Activated T-helper 1 cell treated with anti-CD3 and anti-CD28 coated beads, Interleukin-12 subunit alpha, Interleukin-12 subunit beta, Interleukin-2, Interleukin-4 antibody, amounts not matched to agents 30 ng/mL and 10 ng/mL and 1 ng/mL, durations not matched to agents 14 hours and 24 hours and 36 hours (primary cell): ENCODE measurements at places on chromosomes 4 and X. TPM values are rescaled to one million over a fixed set of nuclear protein-coding genes. Genes with fewer than 3 reads are reported as not detected.

GRCh38 chr4:52714597-52715254, 36.5 kb downstream of the ERVMER34-1 start:
- no peak for DNase-seq

- no peak for DNase-seq
Measured at GRCh38 chr4:174373821-174374220, 90.1 kb downstream of the CEP44 start.

GRCh38 chrX:802846-803245, 172.3 kb downstream of the SHOX start:
- DNase-seq = no peak

DNA sequence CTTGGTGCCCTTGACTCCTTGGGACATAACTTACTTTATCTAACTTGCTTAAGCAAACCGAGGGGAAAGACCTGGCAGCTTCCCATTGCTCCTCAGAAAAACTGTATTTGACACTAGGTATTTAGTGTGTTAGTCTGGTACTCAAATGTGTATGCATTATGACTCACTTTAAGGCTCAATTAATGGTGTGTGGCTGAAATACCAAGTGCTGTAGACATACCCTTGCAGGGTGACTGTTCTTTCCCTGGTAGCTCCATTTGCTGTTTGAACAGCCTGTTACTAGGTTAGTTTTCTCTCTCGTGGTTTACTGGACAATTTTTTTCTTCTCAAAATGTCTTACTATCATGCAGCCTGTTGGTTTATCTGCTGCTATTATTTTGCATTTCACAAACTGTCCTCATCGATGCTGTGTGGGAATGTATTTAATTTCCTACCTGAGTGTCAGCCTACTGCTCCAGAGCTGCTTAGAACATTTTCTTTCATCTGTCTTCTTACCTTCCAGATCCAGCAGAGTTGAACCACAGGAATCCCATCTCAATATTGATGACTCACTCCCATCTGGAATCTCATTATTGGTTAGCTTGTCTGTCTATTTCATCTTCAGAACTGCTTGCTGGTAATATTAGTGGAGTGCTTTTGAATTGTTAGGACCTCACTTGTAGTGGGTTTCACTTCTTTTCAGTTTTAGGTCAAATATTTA, 158.0 kb upstream of the FAT1 start:
- no peak for DNase-seq

GRCh38 chr4:184358521-184359232, 115.7 kb downstream of the IRF2 start:
- DNase-seq = no peak

GRCh38 chr4:82901183-82901718, 716 bp downstream of the THAP9 start:
- DNase-seq = no peak

DNA sequence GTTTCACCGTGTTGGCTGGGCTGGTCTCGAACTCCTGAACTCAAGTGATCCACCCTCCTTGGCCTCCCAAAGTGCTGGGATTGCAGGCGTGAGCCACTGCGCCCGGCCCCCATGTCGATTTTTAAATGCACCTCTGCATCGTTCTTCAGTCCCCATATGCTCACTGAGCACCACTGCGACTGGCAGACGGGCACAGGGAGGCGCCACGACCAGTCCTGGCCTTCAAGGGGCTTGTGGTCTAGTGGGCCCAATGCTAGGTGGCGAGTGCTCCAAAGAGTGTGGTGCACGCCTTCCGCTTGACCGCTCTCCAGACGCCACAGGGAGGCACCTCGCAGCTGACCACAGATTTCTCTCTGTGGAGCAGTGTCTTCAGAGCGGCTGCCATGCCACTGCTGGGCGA, 11.7 kb upstream of the MSANTD1 start:
- DNase-seq = no peak

GRCh38 chr4:7978489-7978888, 38.8 kb upstream of the AFAP1 start:
- DNase-seq = no peak

DNA sequence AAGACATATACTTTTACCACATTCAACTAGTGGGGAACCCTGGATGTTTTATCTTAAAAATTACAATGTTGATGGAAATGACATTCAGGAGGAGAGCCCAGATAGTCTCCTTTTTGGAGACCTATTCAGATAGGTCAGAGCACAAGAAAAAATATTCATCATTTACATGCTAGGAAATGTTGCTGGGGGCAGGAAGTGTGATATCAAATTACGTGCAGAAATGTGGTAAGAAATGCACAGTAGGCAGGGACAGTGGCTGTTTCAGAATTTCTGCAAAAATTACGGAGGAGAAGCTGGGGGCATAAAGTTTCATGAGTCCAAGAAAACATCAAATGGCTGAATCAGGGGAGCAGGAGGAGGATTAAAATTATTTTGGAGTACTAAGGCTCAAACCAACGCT, 8.2 kb downstream of the PARM1 start:
- DNase-seq = no peak

DNA sequence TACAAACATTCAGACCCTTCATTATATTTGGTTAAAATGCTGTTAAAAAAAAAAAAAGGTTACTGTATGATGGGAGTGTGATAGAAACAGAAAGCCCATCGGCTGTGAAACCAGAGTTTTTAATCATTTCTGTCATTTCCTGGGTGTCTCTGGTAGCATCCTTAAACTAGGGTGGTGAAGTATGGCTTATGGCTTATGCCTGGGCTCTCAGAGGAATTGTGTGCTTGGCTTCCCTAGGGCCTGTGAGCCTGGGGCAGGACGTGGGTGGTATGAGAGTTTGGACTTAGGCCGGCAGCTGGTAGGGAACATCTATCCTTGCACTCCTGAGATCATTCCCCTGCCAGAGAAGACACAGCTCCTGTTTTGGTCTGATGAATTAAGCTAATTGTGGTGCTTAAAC, 52.2 kb downstream of the DCUN1D4 start:
- no peak for DNase-seq

- no peak for DNase-seq
Measured at GRCh38 chrX:118756101-118756500, 28.7 kb downstream of the IL13RA1 start.

DNA sequence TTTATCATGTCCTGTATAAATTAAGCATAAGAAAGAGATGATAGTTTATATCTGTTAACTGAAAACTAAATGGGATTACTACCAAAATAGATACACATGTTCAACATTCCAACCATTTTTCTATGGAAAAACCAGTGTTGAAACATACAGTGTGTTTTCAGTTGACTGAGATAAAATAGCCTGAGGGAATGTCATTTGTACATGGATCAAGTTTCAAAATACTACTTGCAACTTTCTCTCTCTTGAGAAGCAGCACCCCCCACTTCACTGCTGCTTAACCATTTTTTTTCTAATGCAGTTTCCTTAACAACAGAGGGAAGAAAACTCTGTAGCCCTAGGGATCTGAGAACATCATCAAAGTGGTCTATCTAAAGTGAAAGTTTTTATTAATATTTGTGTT, 70.8 kb downstream of the NPNT start:
- DNase-seq = no peak

GRCh38 chrX:40784516-40785151, 49.3 kb upstream of the MED14 start:
- no peak for DNase-seq

- DNase-seq = no peak
Measured at GRCh38 chrX:54007682-54008081, 36.6 kb downstream of the PHF8 start.

DNA sequence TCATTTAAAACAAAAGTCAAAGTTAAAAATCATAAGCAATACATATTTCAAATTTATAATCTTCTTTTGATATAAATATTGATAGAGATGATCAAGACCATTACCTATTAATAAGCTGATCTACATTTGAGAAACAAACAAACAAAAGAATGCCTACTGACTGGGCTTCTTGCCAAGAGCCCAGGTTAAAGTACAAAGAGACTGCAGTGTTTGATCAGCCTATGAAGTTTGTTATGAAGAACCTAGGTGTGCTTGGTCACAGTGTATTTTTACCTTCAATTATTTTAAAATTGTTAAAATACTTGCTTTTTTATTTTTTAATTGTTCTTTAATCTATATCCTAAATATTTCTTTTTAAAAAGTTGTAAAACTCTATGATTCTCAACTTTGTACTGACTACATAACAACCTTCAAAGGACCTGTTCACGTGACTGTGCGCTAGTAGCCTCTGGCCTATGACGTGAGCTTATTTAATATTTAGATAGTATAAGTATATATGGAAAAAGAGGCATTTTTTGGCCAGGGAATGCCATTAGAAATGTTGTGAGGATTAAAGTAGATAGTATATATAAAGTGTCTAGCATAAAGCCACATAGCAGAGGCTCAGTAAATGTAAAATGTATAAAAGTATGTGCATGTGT, 11.4 kb upstream of the SLC39A8 start:
- no peak for DNase-seq

GRCh38 chr4:81723927-81724587, 252.3 kb upstream of the RASGEF1B start:
- no peak for DNase-seq

GRCh38 chr4:88955580-88956380, 101.2 kb downstream of the FAM13A start:
- no peak for DNase-seq

GRCh38 chr4:8722556-8722955, 130.0 kb downstream of the CPZ start:
- no peak for DNase-seq

GRCh38 chr4:72394012-72394663, 174.9 kb downstream of the ADAMTS3 start:
- no peak for DNase-seq

DNA sequence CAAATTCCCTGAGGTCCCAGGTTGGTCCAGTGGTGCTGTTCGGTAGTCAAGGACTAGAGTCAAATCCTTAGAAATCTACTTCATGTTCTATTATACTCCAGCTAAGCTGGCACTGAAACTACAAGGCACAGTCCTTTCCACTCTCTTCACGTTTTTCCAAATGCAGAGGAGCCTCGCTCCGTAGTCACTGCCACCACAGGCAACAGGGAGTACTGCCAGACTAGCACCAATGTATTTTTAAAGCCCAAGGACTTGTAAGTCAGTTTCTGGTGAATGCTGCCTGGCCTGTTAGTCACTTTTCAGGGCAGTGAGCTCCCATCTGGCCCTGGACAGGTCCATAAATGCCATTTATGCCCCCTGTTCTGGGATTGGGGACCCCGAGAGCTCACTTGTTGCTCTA, 323.5 kb downstream of the FAM47A start:
- no peak for DNase-seq

- DNase-seq = no peak
Measured at GRCh38 chr4:39873823-39874222, 103.9 kb downstream of the PDS5A start.

DNA sequence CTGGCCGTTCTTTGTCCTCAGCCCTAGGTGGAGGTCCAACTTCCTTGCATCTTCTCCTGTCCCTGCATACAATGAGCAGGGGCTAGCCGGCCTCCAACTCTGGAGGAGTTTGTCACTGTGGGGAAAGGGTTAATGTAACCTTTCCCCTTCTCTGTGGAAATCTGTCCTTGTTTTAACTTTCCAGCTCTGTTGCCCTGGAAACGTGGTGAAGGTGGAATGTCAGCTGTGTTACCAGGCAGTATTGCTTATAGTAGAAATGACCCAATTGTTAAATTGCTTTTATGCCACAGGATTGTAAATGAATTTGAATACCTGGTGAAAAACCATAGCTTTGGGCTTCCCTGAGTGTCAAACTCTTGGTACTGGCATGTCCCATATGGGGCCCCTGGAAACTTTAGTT, 131.6 kb upstream of the SCML1 start:
- DNase-seq = no peak

DNA sequence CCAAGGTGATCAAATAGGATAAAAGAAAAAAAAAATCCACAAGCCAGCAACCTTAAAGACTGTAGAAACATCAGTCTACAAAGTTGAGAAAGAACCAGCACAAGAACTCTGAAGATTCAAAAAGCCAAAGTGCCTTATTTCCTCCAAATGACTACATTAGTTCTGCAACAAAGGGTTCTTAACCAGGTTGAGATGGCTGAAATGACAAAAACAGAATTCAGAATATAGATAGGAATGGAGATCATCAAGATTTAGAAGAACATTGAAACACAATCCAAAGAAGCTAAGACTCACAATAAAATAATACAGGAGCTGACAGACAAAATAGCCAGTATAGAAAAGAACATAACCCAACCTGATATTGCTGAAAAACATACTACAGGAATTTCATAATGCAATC, 156.5 kb upstream of the ZCCHC13 start:
- no peak for DNase-seq

- DNase-seq = no peak
Measured at GRCh38 chr4:25100021-25100555, 60.2 kb downstream of the SEPSECS start.

DNA sequence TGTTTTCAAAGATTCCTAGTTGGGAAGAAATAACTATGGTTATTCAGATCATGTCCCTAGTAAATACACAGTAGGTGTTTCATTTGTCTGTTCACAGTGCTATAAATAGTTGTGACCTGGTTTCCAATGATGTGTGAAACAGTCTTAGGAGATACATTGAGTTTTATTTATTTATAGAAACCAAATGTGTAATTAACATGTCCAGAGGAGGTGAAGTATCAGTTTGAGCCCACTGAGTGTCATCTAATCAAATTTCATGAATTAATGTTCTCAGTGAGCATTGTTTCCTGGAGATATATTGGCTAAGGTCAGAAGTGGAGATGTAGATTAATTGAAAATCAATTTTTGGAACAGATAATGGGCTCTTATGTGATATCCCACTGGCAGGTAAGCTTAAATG, 996.3 kb downstream of the FSTL5 start:
- DNase-seq = no peak

GRCh38 chr4:125582302-125582701, 267.5 kb downstream of the FAT4 start:
- no peak for DNase-seq

DNA sequence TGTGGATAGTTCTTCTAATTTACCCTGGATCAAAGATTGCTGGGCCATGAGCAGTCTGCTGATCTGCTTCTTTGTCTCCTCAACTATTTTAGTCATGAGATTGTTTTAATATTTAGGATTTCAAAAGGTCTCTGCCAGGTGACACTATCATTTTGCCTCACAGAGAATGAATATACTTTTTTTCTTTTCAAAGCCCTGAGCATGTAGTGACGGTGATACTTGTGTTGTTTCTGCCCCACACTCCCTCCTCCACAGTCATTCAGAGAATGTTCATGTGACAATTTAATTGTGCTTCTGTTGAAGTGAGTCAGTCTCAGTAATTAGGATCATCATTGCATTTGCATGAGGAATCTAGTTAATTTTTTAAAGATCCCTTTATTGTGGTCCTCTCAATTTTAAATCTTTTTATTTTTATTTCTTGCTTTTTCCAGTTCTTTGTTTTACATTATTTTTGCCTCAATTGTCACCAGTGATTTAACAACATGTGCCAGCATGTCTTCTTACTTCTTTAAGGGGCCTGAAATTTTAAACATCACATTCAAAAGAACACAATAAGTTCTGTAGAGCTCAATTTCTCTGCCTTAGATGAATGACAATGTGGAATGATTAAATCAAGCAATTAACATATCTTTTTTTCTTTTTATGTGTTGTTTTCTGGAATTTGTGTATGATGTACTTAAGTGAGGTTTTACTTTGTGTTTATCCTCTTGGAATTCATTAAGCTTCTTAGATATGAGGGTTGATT, 12.3 kb downstream of the MMRN1 start:
- no peak for DNase-seq

ARHGAP6 gene
- not detected in 2 replicates for total RNA-seq

GUCY1B1 gene
- 0.26 and 0.29 TPM in 2 replicates for total RNA-seq

TCEAL7 gene
- total RNA-seq = not detected in 2 replicates

OR13H1 gene
- not detected in 2 replicates for total RNA-seq

SEC24D gene
- total RNA-seq = 50.0 and 55.2 TPM in 2 replicates

BTC gene
- total RNA-seq = not detected in 2 replicates

ARHGAP36 gene
- total RNA-seq = not detected in 2 replicates

GLRA2 gene
- not detected in 2 replicates for total RNA-seq

CPZ gene
- total RNA-seq = not detected in 2 replicates

CPXCR1 gene
- total RNA-seq = not detected in 2 replicates

VCX3A gene
- total RNA-seq = not detected in 2 replicates

ZNF718 gene
- total RNA-seq = 7.3 and 7.7 TPM in 2 replicates

ARL9 gene
- 0.13 and 0.32 TPM in 2 replicates for total RNA-seq

SH3TC1 gene
- total RNA-seq = 25.4 and 33.6 TPM in 2 replicates
